ENCODE measurements at places on chromosomes 1 and 21.

GRCh38 chr1:91897016-91897415 lies 11.1 kb upstream of the TGFBR3 start:
- DNase-seq = no peak

- DNase-seq = no peak
Measured at GRCh38 chr1:60874718-60875117, 207.6 kb upstream of the NFIA start.

GRCh38 chr1:10001016-10001665 lies 4.1 kb downstream of the RBP7 start:
- DNase-seq = no peak

DNA sequence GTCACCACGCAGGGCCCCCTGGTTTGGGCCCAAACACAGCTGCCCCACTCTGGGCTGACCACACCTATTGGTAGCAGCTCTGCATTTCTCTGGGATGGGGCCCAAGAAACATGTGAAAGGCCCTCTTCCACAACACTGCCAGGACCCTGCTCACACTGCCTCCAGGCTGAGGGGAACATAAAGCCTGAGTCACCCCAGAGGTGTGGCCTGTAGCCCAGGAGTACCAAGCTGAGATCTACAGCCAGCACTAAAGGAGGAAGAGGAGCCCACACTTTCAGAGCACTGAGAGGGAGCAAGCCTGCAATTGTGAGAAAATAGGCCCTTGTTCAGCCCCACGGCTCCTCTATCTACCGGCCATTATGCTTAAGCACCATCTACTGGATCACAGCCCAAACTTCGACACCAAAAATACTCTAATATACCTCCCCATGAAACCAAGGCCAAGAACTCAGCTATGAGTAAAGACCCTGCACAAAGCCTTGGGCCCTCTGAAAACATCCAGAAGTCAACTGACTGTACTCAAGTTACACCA lies 14.4 kb upstream of the OR2T10 start:
- DNase-seq = no peak

DNA sequence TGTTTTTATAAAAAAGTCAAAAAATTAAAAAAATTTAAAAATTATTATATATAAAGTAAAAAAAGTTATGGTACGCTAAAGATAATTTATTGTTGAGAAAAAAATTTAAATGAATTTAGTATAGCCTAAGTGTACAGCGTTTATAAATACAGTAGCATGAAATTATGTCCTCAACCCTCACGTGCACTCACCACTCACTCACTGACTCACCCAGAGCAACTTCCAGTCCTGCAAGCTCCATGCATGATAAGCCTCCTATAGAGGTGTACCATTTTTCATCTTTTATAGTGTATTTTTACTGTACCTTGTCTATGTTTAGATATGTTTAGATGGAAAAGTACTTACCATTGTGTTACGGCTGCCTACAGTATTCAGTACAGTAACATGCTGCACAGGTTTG lies 5.1 kb downstream of the DISC1 start:
- no peak for DNase-seq

- DNase-seq = no peak
Measured at GRCh38 chr1:214473387-214473786, 78.0 kb downstream of the PTPN14 start.

DNA sequence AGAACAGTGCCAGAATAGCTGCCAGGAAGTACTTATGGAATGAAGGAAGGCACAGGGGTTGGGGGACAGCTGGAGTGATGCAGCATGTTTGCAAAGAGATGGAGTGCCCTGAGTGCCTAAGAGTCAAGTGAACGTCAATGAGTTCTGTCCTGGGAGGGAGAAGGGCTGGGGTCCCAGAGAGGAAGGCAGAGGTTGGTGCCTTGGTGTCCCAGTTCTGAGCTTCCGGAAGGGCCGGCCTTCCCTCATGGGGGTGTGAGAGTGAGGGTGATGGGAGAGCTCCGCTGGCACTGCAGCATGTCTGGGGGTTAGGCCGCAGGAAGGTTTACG lies 17.6 kb downstream of the NES start:
- no peak for DNase-seq

DNA sequence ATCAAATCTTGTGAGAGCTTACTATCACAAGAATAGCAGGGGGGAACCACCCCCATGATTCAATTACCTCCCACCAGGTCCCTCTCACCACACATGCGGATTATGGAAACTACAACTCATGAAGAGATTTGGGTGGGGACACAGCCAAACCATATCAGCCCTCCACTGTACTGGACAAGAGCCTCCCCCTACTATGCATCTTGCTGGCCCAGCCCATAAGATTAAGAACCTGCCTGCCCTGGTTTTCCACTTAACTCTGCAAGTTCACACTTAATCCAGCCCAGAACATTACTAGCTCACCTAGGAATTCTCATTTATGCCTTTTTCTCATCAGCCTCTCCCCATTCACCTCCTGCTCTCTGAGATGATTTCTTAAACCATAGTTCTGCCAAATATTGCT lies 18.0 kb upstream of the FBXO28 start:
- DNase-seq = no peak

- no peak for DNase-seq
Measured at GRCh38 chr1:162206749-162207635, 137.5 kb downstream of the NOS1AP start.

GRCh38 chr1:157045250-157046218 lies at the start of gene ARHGEF11:
Gene ARHGEF11, minus strand, starts transcription at chr1:157045742. Its CDS starts 1,412 bp downstream, at chr1:157044330.
- no peak for DNase-seq

- no peak for DNase-seq
Measured at GRCh38 chr1:205971082-205971481, 27.8 kb upstream of the SLC26A9 start.

- no peak for DNase-seq
Measured at GRCh38 chr1:63326473-63327380, 4.4 kb downstream of the FOXD3 start.

DNA sequence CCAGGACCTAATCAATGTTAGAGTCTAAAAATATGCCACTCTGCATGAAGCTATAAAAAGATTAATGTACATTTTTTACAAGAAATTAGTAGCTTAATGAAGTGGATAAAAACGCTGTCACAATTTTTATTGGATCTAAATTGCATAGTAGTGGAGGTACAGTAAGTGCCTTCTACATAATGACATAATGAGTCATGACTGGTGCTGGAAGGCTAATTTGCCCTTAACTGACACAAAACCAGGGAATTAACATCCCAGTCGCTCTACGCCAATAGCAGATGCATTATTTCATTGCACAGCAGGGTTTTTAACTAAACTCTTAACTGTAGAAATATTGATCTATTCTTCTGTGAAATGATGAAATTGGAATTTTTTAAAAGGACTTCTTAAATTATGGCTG lies 33.3 kb downstream of the RRAGC start:
- no peak for DNase-seq

GRCh38 chr1:181746224-181746623 lies 262.9 kb downstream of the CACNA1E start:
- no peak for DNase-seq

DNA sequence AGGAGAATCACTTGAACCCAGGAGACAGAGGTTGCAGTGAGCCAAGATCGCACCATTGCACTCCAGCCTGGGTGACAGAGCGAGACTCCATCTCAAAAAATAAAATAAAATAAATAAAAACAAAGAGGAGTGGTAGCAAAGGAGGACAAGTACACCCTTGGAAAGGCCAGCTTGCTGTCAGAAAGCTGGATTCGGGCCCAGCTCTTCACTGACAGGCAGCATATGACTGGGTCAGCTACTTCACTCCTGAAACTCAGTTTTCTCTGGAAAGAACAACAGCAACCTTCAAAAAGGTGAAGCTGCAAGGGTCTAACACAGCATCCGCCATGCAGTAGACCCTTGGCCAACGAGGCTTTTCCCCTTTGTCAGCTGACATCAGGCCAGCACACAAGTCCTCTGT lies 156.0 kb upstream of the TIAM1 start:
- DNase-seq = no peak

GRCh38 chr1:1597275-1597930 lies 2.5 kb downstream of the FNDC10 start:
- DNase-seq = peak; percentile 49

GRCh38 chr1:79811173-79811572 lies 804.6 kb upstream of the ADGRL4 start:
- DNase-seq = no peak

Measured in T-helper 2 cell (primary cell).